ENCODE measurements at places on chromosomes 16 and 17.

GRCh38 chr16:23027386-23027785, 121.9 kb downstream of the USP31 start:
- no peak for DNase-seq

GRCh38 chr16:69762814-69763598, 874 bp downstream of the WWP2 start:
- DNase-seq = peak; percentile 21

- peak; percentile 75 for DNase-seq
These were observed at the start of gene FLOT2 for GRCh38 chr17:28896884-28897768. Gene FLOT2 (minus strand): TSS chr17:28897733. CDS start chr17:28897574, 159 bp downstream.

- DNase-seq = no peak
These were observed 387.5 kb upstream of the GOT2 start for GRCh38 chr16:59121411-59122261.

DNA sequence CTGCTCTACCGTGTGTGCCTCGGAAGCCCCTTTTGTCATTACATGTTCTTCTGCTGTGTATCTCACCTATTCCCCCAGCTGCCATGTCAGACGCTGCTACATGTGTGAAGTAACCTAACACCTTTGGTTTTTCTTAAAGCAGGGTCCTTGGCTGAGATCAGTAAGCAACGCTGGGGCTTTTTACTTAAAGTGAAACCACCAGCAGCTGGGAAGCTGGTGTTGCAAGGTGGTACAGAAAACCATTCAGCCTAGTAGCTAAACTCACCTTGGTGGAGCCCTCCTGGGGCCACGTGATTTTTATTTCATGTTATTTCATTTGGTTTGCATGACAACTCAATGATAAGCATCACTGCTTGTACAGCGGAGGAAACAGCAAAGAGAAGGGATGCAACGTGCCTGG, 62.6 kb downstream of the PLCG2 start:
- no peak for DNase-seq

GRCh38 chr17:14303343-14304221, 2.7 kb downstream of the HS3ST3B1 start:
- DNase-seq = peak; percentile 74

DNA sequence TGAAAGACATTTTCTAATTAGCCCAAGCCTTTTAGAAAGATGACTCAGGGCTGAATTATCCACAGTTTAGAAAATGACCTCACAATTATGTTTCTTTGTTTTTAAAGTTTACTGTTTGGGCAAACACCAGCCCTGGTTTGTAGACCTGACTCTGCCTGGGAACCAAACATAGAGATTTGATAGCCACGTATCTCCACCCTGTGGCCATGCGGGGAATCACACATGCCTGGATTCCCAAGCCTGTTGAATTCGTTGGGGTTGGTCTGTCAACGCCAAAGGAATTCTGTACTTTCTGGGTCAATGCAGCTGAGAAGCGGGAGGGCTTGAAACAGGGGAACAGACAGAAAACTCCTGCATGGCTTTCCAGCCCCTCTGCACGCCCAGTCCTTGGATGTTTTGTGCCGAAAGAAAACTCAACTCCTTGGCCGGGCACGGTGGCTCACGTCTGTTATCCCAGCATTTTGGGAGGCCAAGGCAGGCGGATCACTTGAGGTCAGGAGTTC, 26.9 kb downstream of the CD300A start:
- peak; percentile 73 for DNase-seq

DNA sequence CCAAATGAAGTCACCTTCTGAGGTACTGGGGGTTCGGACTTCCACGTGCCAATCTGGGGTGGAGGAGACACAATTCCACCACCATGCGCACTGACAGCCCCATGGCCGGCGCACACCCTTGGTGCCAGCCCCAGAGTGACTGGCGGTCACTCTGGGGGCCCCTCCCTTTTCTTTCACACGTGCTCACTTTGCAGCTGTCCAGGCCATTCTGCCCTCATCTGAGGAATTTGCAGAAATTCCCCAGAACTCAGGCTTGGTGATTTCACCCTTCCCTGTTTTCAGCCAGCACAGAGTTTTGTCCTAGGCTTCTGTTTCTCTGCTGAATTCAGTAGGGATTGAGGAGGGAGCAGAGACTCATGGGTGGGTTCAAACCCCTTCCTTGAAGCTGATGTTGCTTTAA, 54.8 kb downstream of the CDRT4 start:
- no peak for DNase-seq

DNA sequence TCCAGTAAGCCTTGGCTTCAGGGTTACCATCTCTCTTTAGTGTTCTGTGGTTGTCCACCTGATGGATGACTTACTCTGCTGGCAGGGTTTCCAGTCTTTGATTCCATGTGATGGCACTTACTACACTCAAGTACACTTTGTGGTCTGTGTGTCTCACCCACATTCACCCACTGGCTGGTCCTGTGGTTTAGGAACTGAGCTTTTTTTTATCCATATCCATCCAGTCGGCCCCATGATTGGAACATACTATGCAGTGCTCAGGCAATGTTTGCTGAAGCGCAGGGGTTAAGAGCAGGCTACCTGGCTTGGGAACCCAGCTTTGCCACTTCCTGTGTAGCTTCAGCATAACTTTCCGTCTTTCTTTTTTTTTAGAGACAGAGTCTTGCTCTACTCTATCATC, 2.8 kb upstream of the FUS start:
- DNase-seq = no peak

GRCh38 chr16:49923411-49923810, 67.5 kb upstream of the ZNF423 start:
- DNase-seq = no peak

- DNase-seq = no peak
These were observed 183.9 kb downstream of the PARN start for GRCh38 chr16:14445937-14446715.

- DNase-seq = no peak
These were observed 812 bp upstream of the MYOCD start for GRCh38 chr17:12664894-12665262.

GRCh38 chr16:3468501-3468900, 25.0 kb downstream of the NAA60 start:
- no peak for DNase-seq

DNA sequence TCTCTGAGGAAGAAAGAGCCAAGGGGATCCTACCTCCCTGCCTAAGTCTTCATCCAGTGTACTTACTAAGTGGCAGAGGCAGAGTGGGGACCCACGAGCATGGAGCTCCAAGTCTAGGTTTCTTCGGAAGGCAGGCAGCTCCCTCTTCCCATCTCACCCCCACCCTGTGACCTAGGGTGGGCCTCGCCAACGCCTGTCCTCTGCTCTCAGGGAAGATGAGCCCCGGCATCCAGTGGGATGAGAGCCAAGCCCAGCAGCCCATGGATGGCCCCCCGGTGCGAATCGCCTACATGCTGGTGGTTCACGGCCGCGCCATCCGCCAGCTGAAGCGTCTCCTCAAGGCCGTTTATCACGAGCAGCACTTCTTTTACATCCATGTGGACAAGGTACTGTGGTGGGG, 8.3 kb downstream of the XYLT2 start:
- no peak for DNase-seq

DNA sequence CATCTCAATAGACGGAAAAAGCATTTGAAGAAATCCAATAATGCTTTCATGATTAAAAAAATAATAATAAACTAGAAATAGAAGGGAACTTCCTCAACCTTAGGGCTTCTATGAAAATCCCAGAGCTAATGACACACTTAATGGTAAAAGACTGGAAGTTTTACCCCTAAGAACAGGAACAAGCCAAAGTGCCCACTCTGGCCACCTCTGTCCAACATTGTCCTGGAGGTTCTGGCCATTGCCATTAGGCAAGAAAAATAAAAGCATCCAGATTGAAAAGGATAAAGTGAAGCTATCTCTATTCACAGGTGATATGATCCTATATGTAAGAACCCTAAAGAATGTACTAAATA, 2.5 kb upstream of the LITAF start:
- DNase-seq = no peak

GRCh38 chr16:79740252-79740651, 139.7 kb upstream of the MAF start:
- DNase-seq = no peak

GRCh38 chr17:38604479-38605403, 1.0 kb downstream of the SRCIN1 start:
- peak; percentile 44 for DNase-seq

DNA sequence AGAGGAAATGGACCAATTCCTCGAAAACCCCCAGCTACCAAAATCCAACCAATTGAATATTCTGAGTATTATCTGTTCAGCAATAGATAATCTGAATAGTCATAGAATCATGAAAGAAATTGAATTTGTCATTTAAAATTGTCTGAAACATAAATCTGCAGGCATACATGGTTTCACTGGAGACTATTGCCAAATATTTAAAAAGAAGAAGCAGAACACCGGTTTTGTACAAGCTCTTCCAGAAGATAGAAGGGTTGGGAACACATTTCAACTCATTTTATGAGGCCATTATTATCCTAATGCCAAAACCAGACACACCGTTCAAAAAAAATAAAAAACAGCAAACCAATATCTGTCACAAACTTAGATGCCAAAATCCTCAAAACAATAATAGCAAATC, 195.5 kb downstream of the RPTOR start:
- DNase-seq = no peak

DNA sequence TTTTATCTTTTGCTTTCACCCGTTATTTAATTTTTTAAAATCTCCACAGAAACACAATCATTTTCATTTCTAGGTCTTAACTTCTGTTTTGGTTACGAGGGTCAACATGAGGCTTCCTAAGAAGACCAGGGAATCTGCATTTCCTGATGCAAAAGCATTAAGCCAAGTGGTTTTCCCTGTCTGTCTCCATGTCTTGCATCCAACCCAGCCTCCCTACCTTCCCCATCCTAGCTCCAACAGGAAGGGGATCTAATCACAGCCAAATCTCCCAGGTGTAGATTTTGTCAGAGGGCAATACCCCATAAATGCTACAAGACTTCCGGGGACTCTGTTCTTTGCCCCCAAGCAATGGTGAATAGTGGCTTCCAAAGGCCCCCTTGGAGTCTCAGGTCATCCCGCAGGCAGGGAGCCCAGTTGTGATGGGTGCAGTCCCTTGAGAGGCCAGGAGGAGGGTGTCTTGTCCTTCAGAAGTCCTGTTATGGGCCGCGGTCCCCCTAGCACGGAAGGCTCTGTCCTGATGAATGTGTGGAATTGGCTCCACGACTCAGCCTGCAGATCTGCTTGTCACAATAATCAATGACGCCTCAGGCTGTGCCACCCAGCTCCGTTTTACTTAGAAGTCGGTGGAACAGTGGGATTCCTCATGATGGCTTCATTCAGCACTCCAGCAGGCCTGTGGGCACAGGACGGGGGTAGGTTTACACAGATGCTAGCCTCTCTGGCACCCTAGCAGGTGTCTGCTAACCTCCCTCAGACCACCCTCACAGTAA, 141.1 kb downstream of the RGS9 start:
- DNase-seq = peak; percentile 9

DNA sequence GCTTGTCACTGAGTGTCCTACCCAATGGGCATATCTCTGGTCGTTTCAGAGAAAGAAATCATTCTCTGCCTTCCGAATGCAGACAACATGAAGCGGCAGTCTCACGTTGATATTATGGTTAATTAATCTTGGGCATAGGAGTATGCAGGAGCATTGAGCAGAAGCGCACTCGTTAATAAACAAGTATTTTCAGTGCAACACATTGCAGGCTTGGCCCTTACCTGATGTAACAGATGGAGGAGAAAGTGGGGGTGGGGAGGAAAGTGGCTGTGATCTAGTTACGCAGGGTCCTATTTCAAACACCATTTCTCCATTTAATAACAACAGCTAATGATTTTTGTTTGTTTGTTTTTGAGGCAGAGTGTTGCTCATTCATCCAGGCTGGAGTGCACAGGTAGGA, 414.0 kb upstream of the RBFOX1 start:
- no peak for DNase-seq

DNA sequence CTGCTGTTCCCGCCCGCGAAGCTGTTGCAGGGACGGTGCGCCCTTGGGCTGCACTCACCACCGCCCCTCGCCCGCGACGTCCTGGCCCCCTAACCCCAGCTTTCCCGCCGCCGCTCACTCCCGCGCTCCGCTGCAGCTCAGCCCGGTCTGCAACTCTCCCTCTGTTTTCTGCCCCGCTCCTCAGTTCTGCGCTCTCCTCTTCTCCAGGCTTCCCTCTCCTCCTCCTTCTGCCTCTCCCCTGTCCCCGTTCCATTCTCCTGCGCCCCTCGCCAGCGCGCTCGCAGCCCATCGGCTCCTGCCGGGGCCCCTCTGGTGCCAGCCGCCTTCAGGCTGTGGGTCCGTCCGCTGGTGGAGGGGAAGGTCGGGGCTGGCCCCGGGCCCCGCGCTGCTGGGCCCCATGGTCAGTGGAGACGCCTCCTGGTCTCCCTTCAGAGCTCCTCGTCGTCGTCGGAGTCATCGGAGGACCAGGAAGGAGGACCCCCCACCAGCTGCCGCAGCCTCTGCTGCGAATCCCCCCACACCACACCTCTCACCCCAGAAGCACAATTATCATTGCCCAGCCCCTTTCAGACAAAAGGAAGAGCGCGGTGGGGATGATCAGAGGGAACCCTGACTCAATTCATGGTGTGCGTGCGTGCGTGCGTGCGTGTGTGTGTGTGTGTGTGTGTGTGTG, 223.2 kb upstream of the FOXF1 start:
- DNase-seq = no peak

DNA sequence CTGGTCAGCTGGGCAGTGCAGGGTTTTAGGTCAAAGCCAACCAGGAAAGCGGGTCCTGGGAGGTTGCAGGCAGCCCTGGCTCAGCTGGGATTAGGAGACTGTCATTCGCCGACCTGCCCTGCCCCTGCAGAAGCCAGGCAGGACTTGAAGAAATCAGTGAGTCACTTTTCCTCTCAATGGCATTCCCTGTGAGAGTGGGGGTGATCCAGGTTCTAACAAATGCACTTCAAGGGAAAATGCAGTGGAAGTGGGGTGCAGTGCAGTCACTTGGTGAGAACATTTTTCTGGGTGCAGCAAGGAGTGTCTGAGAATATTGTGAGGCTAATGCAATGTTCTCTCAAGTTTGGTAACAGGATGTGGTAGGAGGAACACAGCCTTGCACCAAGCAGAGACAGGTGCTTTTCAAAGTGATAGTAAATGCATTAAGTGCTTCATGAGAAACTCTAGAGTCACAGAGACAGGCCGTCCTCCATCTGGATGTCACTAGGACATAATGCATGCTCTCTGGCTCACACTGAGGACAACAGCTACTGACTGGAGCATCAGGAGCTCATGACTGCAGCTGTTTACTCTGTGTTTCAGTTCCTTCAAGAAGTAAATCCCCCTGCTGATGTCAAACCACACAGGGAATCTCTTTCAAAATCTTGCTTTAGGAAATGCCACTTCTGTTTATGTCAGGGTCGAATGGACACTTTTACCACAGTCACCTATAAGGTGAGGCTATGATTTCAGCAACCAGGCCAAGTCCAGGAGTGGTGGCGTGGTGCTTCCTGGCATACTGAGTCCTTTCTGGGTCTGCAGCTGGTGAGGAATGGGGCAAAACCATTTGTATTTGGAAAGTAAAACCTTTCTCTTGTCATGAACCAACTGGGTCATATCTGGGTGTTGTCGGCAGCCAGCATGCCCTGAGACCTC, 16.7 kb downstream of the CDK5R1 start:
- DNase-seq = peak; percentile 80

DNA sequence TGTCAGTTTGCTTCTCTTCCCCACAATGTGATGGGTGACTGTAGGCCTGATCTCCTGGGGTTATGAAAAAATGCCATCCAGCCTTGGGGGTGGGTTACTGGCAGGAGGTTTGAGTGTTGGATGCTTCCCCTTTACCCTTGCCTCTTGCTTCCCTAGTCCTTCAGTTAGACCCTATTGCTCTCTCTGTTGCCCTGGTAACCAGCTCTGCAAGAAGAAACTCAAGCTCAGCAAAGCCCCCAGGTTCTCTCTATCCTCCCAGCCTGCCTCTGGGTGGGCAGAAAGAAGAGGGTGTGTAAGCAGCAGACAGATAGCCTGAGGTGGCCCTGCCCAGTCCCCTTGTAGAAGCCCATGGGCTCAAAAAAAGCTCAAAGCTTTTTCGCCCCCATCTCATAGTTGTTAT, 2.8 kb upstream of the RAPGEFL1 start:
- no peak for DNase-seq

- DNase-seq = no peak
These were observed 33.8 kb downstream of the PMM2 start for GRCh38 chr16:8831450-8831849.

All from naive thymus-derived CD4-positive, alpha-beta T cell (primary cell).